ENCODE measurements at places on chromosomes 7 and 10. TPM values are rescaled to one million over a fixed set of nuclear protein-coding genes. Genes with fewer than 3 reads are reported as not detected.

DNA sequence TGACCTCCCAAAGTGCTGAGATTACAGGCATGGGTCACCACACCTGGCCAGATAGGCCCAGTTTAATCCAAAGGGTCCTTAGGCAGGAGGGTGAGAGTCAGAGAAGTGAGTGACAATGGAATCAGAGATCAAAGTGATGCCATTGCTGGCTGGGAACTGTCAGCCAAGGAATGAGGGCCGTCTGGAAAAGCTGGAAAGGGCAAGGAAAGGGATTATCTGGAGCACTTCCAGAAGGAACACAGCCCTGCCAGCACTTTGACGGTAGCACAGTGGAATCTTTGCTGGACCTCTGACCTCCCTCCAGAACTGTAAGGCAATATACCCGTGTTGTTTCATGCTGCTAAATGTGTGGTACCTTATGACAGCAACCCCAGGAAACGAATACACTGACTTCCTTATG, 11.3 kb upstream of the TAS2R40 start:
- DNase-seq, result no peak

DNA sequence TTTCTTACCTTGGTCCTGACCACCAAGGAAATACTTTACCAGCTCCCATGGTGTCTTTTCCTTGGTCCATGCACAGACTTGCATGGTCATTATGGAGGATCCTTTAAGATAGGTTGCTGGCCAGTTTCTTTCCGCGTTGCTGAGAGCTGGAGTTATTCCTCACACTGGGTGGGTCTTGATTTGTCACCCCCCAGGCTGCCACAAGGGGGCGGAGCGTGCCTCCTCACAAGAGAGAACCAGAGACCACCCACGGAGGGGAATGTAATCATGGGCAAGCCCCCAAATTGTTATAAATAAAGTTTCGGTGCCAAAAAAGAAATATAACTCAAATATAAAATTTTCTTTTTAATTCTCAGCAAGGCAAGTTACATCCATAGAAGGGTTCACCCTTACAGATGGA, 10.5 kb upstream of the TRIM24 start:
- no peak for DNase-seq

The OR13A1 gene
- polyA plus RNA-seq, result 2.2 TPM

- no peak for DNase-seq
These were observed 1.8 kb downstream of the SNCG start for GRCh38 chr10:86960003-86960862.

GRCh38 chr10:108462005-108462404, 1297.5 kb upstream of the SORCS1 start:
- DNase-seq, result no peak
